Aorta (tissue), 5 donors: ENCODE measurements at places on chromosomes 7 and 10. TPM values are rescaled to one million over a fixed set of nuclear protein-coding genes. Genes with fewer than 3 reads are reported as not detected.
A peak's percentile ranks its signal among the peaks of the same experiment; 100 is the strongest.

The NEURL1 gene
- 0.18 TPM for total RNA-seq

DNA sequence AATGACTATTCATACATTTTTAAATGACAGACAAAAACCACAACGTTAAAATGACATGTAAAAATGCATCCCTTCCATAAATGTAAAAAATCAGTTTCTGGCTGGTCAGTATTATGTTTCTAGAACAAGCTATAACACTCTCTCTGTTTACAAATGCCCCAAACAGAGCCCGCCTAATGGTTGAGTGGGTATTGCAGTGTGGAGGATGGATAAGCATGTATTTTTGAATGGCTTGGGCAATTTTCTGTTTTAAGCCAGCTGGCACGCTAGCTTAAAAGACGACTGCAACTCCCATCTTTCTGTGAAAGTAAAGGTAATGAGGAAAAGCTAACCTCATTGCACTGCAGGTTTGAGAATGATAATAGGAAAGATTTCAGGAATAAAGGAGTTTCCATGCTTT is 430.7 kb downstream of the PARD3 start:
- no peak for DNase-seq

DNA sequence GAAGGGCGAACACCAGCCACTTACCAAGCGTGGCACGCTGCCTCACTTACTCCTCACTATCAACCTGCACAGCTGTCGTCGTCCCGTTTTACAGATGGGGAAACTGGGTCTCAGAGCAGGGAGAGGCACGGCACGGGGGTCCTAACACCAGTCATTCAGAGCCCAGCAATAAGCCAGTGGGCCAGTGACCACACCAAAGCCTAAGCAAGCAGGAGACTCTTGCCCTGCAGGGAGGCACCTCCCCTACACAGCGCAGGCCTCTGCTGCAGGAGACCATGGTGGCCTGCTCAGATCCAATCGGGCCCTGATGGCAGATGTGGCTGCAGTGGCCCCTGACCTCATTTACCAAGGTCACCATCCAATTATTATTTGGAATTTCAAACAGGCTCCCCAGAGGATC is 4.8 kb downstream of the SLIT1 start:
- no peak for DNase-seq

GRCh38 chr7:9407816-9408215 is 974.4 kb downstream of the NXPH1 start:
- no peak for DNase-seq

DNA sequence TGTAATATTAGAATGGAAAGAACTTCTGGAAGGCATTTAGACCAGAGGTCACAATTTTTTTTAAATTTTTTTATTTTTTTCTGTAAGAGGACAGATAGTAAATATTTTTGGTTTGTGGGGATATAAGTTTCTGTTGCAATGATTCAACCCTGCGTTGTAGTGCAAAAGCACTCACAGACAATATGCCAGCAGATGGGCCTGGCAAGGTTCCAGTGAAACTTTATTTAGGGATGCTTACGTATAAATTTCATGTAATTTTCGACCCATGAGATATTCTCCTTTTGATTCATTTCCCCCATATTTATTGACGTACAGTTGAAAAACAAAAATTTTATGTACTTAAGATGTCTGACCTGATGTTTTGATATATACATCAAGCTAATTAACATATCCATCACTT is 72.8 kb upstream of the NMT2 start:
- no peak for DNase-seq

GRCh38 chr10:69222157-69223027 is 2.3 kb downstream of the HKDC1 start:
- no peak for DNase-seq

GRCh38 chr7:36600869-36601530 is 123.3 kb downstream of the AOAH start:
- no peak for DNase-seq

DNA sequence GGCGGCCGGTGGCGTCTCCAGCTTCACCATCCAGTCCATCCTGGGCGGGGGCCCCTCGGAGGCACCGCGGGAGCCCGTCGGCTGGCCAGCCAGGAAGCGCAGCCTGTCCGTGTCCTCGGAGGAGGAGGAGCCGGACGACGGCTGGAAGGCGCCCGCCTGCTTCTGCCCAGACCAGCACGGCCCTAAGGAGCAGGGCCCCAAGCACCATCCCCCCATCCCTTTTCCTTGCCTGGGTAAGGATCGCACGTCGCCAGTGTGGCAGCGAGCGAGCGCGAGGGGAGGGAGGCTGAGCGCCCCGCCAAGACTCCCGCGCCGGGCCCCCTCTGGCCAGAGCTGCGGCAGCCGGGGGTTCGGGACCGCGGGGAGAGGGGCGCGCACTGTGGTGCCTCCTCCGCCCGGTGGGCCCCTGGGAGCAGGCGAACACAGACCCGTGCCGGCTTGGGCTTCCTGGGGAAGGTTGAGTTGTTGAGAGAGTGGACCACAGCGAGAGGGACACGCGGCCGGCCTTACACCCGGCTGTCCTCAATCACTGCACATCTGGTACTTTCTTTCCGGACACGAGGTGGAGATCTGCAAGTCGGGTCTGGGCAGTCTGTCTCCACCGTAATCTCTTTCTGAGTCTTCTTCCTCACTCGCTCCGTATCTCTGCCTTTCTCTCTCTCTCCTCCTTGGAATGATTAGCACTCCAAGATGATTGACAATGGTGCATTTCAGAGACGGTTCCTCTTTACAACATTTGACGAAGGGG is 652 bp downstream of the HMX2 start:
- DNase-seq = no peak

DNA sequence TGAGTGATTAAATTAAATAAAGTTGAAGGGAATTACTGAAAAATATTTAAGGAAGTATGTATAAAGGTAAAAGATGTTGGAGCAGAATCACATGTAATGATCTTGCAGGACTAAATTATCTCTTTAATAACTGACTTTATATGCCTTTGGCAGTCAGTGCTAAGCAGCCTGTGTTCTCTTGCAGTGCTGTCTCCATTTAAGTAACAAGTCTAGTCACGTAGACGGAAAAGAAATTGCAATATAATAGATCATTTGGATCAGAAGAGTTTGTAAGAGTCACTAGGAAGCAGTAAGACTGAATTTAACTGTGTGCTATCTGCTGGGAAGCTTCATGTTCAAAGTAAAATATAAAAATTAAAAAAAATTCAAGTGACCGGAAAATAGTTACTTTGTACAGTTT is 21.4 kb downstream of the BZW2 start:
- DNase-seq = no peak

The EPO gene
- not detected for total RNA-seq

The SPDYE5 gene
- not detected for total RNA-seq

The ZNF22 gene
- 19.6 TPM for total RNA-seq

The NKX2-3 gene
- total RNA-seq = not detected

- DNase-seq = peak; percentile 63
Measured at GRCh38 chr10:102813734-102814452, 23.3 kb downstream of the CYP17A1 start.

GRCh38 chr10:132293201-132293812 is 14.4 kb downstream of the STK32C start:
- peak; percentile 50 for DNase-seq

DNA sequence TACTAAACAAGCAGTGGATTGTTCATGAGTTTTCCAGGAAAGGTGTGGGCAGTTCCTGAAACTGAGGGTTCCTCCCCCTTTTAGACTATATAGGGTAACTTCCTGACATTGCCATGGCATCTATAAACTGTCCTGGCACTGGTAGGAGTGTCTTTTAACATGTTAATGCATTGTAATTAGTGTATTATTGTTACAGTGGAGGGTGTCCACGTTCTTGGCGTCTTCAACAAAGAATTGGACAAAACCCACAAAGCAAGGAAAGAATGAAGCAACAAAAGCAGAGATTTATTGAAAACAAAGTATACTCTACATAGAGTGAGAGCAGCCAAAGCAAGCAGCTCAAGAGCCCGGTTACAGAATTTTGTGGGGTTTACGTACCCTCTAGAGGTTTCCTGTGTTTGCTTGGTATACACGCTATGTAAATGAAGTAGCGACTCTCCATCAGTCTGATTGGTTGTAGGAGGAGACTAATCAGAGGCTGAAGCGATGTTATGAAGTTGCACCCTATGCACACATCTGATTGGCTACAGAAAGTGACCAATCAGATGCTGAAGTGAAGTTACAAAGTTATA is 175.2 kb downstream of the NSUN6 start:
- DNase-seq = no peak

DNA sequence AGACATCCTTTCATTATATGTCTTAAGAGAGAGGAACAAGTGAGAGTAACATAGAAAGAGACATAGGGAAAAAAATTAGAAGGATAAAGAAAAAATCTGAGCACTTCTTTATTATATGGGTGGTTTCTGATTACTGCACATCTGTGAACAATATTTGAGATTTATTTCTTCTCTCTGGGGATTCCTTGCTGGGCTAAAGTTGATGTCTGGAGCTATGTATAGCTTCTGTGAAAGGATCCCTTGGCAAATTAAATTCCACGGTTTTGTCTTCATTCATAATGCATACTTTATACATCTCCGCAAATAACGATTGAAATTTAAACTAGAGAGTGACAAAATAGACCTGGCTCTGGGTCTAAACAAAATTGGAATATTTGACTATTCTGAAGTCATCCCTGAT is 232.2 kb upstream of the CTBP2 start:
- DNase-seq = no peak
